ENCODE measurements at places on chromosomes 11 and 22. TPM values are rescaled to one million over a fixed set of nuclear protein-coding genes. Genes with fewer than 3 reads are reported as not detected.

ARHGAP20 gene
- not detected for total RNA-seq

MRGPRF gene
- 0.56 TPM for total RNA-seq

APOL5 gene
- total RNA-seq, result not detected

SLC16A8 gene
- total RNA-seq, result 3.1 TPM

XKR3 gene
- total RNA-seq, result not detected

OR10G4 gene
- total RNA-seq, result not detected

RAB36 gene
- 2.1 TPM for total RNA-seq

ZDHHC8 gene
- total RNA-seq, result 11.4 TPM

PAMR1 gene
- 285 TPM for total RNA-seq

- DNase-seq, result no peak
These were observed 64.1 kb upstream of the CLTCL1 start for GRCh38 chr22:19355413-19356157.

DNA sequence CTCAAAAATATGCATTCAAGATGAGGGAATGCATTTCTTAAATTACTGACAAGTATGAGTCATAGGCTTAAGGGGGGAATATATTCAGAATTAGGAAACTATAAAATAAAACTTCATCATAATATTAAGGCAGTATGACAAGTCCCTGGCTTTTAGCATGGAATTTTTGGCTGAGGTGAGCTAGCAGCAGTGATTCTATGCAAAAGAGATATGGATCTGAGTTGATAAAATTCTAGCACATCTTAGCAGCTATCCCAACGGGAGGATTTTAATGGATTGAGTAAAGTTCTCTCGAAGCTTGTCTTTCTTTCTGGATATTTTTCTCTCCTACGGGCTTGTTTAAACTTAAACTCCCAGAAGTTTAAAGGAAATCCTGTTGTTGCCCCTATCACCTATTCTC lies 1.2 kb downstream of the OR51Q1 start:
- DNase-seq, result no peak

DNA sequence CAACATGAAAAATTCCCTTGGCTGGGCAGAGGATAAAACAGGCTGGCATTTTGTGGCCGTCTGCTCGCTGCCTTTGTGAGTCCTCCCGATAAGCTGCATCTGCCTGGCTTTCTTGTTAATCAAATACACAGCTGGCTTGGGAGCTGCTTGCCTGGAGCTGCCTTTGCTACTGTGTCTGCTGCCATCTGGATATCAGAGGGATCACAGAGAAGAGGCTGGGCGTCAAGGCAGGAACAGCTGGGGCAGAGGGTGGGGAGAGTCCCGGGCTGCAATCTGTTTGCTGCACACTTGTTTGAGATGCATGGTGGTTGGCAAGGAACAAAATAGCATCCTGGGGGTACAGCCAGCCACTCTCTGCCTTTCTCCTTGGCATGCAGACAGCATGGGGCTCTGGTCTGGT lies 36.0 kb downstream of the COMMD9 start:
- DNase-seq, result peak; percentile 61

GRCh38 chr11:69825941-69826340 lies 6.7 kb upstream of the FGF3 start:
- DNase-seq, result no peak

- peak; percentile 27 for DNase-seq
These were observed 1.4 kb downstream of the PC start for GRCh38 chr11:66956689-66957290.

DNA sequence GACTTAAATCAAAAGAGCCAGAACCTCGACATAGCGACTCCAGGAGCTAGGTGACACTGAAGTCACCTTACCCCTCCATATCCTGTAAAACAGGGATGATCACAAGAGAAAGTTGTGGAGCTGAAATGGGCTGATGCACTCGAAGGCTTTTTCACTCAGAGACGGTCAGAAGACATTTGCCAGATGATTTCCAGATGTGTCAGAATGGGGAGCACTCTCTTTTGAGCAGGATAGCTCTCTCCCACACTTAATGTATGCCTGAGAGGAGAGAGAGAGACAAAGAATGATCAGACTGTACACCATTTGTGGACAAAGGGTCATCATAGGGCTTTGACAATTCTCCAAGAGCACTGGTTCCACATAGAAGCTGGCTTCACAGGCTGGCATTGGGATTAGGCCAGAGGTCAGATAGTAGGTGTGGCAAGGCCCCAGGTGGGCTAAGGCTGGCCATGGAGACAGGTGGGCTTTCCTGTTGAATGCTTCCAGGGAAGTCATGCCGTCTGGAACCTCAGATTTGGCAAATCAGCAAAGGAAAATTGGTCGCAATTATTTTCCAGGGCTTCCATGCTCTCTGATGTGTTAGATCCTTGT lies 42.3 kb upstream of the ETS1 start:
- no peak for DNase-seq

DNA sequence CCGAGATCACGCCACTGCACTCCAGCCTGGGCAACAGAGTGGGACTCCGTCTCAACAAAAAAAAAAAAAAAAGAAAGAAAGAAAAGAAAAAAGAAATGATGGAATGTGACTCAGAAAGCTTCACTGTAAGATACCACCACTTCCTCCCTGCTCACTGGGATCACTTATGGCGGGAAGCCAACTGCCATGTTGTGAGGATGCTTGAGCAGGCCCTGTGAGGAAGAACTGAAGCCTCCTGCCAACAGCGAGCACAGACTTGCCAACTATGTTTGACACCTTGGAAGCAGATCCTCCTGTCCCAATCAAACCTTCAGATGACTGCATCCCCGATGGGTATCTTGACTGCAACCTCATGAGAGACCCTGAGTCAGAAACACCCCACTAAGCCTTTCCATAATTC lies 8.3 kb downstream of the SEC14L6 start:
- no peak for DNase-seq

DNA sequence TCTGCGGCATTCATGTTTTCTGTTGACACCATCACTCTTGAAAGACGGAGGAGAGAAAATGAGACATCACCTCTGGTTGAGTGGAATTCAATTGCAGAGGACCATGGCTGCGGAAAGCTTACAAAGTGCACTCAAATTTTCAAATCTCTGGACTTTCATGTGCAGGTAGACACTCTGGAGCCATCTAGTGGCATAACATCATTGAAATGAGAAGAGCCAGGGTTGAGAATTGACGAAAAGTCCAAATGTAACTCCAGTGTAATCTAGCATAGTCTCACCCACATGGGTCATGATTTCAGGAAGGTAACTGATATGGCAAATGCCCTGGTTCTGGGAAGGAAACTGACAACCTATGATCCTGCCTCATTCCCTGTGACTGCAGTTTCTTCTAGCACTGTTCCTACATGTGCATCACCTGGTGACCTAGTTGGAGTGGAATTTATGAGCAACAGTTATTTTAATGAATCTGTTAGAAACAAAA lies 687.8 kb downstream of the KCNA4 start:
- peak; percentile 46 for DNase-seq

DNA sequence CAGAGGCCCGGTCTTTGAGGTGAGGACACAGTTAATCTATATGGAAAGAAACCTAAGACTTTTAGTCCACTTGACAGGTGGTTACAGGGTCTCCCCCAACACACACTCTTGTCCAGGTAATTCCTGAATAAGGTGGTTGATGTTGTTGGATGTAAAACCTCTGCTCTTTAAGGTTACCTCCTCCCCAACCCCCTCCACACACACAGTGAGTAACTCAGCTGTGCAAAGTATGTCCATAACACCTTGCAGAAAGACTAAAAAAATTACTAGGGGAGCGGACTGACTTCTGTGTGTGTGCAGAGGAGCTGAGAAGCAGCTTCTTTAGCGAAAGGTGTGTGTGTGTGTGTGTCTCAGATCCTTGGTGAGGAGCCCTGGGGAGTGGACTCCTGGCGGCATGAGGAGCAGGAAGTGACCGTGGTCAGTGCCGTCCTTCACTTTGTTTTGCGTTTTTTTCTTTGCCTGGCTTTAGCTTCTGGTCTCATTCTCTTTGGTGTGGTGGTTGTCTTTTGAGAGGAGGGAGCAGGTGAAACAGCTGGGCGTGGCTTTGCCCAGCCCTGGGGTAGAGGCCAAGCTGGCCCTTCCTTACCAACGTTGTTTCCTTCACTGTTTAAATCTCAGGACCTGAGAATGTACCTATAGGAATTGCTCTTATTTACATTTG lies 1.7 kb downstream of the ZBED4 start:
- DNase-seq, result no peak

GRCh38 chr22:43923631-43924464 lies at the start of gene PNPLA3:
TSS of gene PNPLA3 (plus strand) at chr22:43923805. CDS start at chr22:43923912, 107 bp downstream.
- DNase-seq, result peak; percentile 98

DNA sequence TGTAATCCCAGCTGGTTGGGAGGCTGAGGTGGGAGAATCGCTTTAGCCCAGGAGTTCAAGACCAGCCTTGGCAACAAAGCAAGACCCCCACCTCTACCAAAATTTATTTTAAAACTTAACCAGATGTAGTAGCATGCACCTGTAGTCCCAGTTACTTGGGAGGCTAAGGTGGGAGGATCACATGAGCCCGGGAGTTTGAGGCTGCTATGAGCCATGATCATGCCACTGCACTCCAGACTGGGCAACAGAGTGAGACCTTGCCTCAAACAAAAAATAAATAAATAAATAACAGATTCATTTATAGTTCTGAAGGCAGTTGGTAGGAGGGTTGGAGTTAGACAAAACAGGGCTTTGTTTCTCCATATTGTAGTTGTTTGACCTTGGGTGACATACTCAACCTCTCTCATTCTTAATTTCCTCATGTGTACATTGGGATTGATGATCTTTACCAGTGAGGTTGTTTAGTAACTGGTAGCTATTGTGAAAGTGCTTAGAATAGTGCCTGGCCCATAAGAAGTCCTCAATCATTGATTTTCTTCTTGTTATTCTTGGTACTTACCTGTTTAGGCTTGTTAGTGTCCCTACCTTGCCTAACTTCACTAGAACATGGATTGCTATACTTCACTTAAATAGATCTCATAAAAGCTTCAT lies 79.1 kb downstream of the EMSY start:
- no peak for DNase-seq

- no peak for DNase-seq
These were observed 6.9 kb downstream of the SHISAL1 start for GRCh38 chr22:44305888-44306287.

DNA sequence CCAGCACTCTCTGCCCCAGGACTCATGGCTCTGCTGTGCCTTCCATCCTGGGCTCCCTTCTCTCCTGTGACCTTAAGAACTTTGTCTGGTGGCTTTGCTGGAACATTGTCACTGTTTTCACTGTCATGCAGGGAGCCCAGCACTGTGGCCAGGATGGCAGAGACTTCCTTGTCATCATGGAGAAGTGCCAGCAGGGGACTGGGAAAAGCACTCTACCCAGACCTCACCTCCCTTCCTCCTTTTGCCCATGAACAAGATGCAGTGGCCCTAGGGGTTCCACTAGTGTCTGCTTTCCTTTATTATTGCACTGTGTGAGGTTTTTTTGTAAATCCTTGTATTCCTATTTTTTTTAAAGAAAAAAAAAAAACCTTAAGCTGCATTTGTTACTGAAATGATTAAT lies 2.9 kb upstream of the TTC36 start:
- no peak for DNase-seq

Measured in neural progenitor cell (in vitro differentiated cells).